ENCODE measurements at places on chromosomes 7 and 10.

- DNase-seq, result no peak
Measured at GRCh38 chr10:84224411-84225028, 824 bp downstream of the LRIT2 start.

- DNase-seq, result no peak
Measured at GRCh38 chr10:945778-946177, 14.3 kb upstream of the LARP4B start.

- DNase-seq, result no peak
Measured at GRCh38 chr10:106765928-106766327, 398.6 kb downstream of the SORCS1 start.

DNA sequence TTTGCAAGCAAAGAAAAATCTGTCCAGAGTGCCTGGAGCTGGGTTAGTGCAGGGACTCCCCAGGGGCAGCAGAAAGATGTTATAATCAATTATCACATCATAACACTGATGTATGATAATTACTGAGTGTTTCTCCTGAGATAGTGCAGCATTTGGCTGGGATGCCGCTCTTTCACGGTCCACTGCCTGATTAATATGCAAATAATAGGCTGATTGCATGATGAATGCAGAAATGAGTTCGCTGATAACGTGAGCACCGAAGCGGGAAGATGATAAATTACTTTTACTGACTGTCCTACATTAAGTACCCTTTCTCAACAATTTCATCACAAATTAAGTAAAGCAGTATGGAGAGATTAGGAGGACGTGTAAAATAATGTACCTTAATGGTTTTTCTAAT, 71.4 kb upstream of the SH2B2 start:
- no peak for DNase-seq

- DNase-seq, result no peak
Measured at GRCh38 chr10:119029613-119030420, at the start of gene NANOS1. Gene NANOS1, plus strand, starts transcription at chr10:119029714. Its CDS starts 88 bp downstream, at chr10:119029802.

- no peak for DNase-seq
Measured at GRCh38 chr10:104589431-104589830, 51.7 kb upstream of the SORCS3 start.

DNA sequence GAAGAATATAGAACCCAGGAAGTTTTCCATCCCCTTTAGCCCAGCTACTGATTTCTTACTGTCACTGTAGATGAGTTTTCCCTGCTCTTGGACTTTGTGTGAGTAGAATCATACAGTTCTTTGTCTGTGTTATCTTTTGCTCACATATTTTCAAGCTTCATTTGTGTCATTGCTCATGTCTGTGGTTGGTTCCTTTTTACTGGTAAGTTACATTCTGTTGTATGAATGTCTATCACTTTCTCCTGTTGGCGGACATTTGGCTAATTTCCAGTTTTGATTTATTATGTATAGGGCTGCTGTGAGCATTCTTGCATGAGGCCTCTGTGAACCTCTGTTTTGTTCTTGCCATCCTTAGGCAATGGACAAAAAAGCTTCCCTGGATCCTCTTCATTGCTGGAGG, 5.3 kb downstream of the GLRX3 start:
- DNase-seq, result no peak

- DNase-seq, result no peak
Measured at GRCh38 chr10:119020627-119020946, 8.9 kb upstream of the NANOS1 start.

DNA sequence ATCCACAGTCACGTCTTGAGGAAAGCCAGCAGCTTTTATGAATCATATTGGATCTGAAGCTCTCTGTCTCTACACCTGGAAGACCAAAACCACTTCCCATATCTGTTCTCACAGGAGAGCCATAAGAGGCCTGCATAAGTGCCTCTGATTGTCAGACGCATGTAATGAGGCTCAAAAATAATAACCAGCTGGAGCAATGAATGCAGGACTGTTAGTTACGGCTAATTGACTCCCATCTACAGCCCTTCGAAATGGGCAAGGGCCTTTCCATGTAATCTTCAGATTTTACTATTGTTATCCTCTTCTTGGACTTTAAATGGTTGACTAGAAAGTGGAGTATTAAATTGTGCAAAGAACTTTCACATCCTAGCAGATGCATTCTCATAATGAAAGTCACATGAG, 4.4 kb upstream of the SEMA3C start:
- DNase-seq, result no peak

DNA sequence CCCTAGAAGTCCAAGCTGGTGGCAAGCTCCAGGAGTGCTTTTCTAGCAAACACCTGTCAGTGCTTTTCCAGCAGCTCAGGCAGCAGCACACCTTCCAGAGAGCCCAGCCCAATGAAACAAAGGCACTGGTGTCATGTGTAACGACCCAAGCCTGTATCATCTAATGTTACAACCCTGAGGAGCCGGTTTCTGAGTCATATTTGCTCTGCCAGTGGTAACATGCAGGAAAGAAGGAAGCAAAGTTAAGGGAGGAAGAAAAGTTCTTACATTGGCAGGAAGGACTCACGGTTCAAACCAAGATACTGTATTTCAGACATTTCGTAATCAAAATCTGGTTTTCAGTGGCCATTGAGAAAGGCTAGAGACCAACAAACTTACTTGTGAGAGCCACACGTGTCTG, at the start of gene ANKRD22:
Gene ANKRD22, minus strand, starts transcription at position 139 of the 400 bp plus-strand sequence. CDS start 237 bp downstream, outside the sequence.
- peak; percentile 27 for DNase-seq
